CD4-positive, alpha-beta T cell treated with Interleukin-2 at 100 ng/mL for 4 hours (primary cell): ENCODE measurements at places on chromosomes 2 and 18.

- DNase-seq: no peak
Observed at GRCh38 chr2:45923701-45924100, 272.2 kb downstream of the PRKCE start.

- no peak for DNase-seq
Observed at GRCh38 chr2:215718890-215719289, 283.0 kb upstream of the FN1 start.

GRCh38 chr2:204251158-204251997, 293.9 kb upstream of the PARD3B start:
- DNase-seq: no peak

DNA sequence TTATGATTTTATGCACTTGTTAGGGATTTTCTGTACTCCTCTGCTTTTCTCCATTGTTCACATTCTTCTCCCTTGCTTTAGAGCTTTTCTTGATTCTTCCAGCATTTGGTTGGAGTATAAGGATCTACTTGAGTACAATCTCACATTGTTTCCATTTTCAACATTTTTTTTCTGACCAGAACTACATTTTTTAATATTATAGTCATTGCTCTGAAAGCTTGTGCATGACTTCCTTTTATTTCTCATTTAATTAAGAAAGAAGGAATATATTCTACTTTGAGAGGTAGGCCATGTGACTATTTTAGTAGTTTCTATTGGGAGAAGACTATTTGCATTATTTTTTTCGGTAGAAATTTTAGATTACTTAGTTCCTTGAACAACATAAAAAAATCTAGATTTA, 200.4 kb downstream of the TMEM247 start:
- DNase-seq: no peak
